IPS DF 19.7 (cell line): ENCODE measurements at places on chromosomes 2 and 18.

DNA sequence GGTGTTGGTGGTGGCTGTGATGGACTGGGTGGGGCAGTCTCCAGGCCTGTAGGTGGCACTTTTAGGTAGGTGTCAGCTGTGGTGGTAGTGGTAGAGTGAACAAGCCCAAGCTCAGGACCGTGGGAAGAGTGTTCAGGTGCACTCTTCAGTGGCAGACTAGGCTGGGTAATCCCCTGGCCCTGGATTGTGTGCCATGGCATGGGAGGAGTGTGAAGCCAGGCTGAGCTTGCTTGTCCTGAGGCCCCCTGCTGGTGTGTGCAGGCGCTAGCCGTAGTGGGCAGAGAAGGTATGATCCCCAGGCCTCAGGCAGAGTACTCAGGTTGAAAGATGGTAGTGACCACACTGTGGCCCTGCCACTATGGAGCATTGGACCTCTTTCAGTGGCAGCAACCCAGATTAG is 850.3 kb downstream of the DSC3 start:
- DNase-seq = no peak

DNA sequence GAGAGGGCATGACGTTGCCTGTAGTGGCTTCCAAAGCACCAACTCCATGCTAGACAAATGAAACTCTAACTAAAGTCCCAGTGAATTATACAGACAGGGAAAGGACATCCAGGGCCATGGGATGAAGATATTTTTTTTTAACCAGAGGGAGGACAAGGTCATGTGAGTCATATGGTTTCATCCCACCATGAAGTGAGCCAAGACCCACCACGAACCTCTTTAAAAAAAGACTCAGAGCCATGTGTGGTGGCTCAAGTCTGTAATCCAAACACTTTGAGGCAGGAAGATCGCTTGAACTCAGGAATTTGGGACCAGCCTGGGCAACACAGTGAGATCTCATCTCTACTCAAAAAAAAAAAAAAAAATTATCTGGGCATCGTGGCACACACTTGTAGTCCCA is 115.2 kb downstream of the LIPG start:
- no peak for DNase-seq

- DNase-seq = no peak
Measured at GRCh38 chr2:15782009-15782751, 158.2 kb upstream of the MYCN start.

- no peak for DNase-seq
Measured at GRCh38 chr2:74357627-74358026, 14.4 kb upstream of the SLC4A5 start.

DNA sequence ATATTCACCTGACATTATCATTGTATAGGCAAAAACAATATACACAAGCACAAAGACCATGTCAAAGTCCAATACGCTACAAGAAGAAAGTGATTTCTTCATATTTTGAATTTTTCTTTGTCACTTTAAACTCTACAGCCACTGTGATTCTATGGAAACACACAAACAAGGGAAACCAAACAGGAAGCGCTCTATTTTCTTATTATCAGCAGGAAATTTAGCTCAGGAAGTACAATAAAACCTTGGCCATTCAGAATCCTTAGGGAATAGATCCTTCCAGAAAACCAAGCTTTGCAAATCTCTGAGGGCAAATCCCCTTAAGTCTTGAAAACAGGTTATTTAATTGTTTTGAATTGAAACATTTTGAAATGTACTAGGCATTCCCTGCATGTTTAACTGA is 336.2 kb downstream of the EPHA4 start:
- no peak for DNase-seq

GRCh38 chr2:23614701-23615100 is 229.7 kb downstream of the KLHL29 start:
- DNase-seq = no peak

DNA sequence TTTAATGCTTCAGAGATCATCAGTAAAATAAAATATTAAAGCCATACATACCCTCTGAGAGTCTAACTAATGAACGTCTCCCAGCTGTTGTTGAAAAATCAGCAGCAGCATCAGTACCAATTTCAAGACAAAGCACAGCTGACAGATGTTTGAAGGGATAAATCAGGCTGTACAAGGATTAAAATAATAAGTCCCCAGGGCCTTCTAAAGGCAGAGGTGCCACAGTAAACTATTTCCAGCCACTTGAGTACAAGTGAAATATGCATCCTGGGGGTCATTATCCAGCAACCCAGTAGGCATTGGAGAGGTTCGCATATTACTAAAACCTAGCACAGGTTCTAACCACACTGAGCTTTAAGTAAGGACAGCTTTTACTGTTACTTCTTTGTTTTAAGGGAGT is 76.9 kb downstream of the NXPH2 start:
- DNase-seq = no peak

GRCh38 chr18:38241216-38241615 is 675.6 kb upstream of the CELF4 start:
- no peak for DNase-seq

GRCh38 chr2:119486196-119486827 is 38.0 kb downstream of the SCTR start:
- DNase-seq = no peak

DNA sequence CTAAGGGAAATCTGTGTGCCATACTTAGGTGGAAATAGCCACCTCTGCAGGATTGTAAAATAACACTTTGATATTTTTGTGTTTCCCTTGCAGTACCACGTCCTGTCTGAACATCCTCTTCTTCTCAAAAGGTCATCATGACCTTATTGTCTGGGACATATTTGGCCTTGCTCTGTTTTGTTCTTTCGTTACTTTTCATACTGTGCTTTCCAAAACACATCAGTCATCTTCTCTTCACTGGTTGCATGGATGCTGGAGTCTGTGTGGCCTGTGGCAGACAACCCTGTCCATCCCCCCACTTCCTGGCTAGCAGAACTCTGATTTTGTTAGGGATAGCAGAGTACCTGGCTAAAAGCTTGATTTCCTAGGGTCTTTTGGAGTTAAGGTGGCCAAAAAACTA is 9.4 kb upstream of the GREB1 start:
- DNase-seq = no peak

DNA sequence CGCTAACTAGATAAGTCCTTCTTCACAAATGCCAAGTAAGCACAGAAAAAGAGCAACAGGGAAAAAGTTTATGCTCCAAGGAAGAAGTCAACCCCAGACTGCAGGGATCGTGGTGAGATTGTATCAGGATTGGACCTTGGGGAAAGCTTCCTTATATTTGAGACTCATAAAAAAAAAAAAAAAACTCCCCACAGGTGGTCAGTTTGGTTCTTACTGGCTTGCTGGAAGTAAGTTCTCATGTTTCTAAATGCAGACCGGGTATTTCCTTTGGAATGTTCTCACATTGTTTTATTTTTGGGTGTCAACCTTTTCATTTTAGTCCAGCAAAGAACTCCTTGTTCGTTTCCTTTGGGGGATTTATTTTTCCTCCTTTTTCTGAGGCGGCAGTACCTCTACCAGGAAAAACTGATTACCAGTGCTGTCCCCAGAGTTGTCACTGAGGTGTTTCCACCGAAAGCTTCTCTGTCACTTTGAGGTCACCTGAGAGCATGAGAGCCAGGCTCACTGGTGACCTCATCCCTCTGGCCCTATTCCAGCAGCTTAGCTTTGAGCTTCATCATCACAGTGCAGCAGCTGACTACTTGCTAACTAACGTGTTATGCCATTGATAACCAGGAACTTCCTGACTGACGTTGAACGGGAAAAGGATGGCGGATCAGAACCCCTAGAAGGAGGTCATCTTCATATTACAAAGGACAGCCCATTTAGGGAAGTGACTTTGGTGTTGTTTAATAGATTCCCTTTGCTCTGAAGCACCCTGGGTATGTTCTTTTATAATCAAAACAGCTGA is 16.8 kb upstream of the ATP8B1 start:
- DNase-seq = no peak

DNA sequence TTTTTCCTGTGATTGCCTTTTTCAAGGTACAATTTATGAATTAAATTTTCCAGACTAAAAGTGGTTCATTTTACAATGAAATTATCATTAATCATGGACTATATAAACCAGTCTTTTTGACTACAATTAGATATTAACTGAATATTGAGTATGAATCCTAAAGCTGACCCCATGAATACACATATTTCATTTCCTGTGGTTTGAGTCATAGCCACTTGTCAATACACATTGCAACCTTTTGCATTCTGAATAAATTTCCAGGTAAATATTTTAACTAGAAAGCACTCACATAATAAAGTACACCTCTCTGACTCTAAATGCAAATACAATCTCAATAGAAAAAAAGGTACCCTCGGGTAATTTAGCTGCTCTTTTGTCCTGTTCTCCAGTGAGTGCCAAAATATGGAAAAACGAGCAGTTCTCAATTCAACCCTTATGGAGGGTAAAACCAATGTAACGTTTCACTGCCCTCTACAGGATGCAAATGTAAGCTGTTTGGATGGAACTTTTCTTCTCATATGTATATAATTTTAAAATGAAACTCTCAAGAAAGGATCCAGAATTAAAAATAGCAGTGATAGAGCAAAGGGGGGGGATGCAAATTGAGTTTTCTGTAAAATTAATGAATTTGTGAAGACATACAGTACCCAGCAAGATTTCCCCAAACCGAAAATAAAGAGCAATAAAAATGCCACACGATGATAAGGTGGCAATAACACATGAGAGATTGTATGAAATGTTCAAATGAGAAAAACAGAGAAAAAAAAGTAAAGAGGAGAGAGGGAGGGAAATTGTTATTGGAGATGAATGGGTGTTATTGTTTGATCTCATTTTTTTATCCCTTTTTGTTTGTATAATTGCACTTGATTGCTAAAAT is 1795.7 kb upstream of the PIK3C3 start:
- DNase-seq = no peak

GRCh38 chr18:9239720-9240119 is 94.9 kb upstream of the TWSG1 start:
- DNase-seq = no peak

- DNase-seq = no peak
Measured at GRCh38 chr2:102737431-102737830, 24.4 kb upstream of the TMEM182 start.

DNA sequence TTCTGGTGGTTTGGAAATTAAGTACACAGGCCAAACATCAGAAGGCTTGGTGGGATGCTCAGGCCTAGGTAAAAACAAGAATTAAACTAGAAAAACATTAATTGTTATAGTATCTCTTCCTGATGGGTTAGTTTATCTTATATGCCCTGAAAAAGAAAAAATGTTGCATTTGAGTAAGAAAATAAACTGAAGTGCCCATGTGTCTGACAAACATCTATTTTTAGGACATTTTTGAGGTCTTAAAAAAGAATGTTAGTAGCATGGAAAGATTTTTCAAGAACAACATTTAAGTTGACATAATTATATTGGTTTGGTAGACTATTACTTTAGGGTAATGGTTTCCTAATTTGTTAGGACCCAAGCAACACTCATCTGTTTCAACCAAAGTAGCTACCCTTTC is 140.1 kb upstream of the RND3 start:
- no peak for DNase-seq

DNA sequence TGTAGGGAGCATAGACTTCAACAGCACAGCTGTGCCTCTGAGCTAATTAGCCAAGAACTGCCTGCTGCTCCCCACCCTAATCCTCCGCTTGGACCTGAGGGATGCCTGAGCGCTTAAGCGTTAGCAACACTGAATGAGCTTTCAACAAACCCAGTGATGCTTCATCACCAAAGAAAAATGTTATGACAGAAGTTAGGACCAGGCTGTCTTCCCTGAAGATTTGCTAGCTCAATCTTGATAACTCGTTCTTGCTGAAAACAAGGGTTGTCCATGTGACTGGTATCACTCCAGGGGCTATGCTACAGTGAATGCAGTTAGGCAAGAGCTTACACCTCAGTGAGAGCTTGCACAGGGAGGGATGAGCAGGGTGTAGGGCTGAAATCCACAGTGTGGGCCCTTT is 190.7 kb upstream of the SIX2 start:
- no peak for DNase-seq

DNA sequence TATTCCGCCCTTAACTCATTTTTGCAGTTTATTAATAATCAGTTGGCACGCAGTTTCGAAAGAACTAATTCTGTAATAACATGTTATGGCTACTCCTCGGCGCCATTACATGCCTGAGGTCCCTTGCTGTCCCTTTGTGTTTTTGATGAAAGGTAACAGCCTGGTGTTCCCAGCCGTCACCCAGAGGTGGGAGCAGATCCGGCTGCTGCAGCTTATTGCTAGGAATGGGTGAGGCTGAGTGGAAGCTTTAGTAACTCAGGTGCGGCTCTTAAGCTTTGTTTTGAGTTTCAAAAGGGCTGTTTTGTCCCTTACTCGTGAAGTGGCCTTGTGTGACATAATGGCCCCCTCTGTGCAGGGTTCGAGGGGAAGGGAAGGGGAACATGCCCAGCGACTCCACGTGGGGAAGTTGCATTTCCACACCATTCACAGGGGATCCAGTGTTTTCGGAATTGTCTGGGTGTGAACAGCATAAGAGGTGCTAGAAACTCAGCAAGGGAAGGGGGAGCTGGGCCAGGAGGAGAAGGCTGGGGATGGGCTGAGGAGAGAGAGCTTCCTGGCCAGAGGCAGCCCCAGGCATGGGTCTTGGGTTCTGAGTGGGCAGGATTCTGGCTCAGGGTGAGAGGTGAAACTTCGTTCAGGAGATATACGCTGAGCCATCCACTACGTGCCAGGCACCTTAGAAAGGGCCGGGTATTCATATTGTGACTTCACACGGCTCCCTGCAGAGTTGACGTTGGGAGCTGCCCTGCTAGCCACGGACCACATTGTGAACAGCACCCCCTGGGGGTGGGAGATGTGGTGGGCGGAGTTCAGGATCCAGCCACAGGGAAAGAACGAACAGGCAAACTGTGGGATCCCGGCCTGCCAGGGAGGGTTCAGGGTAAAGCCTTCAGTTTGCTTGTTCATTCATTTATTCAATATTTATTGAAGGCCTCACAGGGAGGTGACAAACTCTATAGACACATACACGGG is 84.4 kb downstream of the TGOLN2 start:
- no peak for DNase-seq

DNA sequence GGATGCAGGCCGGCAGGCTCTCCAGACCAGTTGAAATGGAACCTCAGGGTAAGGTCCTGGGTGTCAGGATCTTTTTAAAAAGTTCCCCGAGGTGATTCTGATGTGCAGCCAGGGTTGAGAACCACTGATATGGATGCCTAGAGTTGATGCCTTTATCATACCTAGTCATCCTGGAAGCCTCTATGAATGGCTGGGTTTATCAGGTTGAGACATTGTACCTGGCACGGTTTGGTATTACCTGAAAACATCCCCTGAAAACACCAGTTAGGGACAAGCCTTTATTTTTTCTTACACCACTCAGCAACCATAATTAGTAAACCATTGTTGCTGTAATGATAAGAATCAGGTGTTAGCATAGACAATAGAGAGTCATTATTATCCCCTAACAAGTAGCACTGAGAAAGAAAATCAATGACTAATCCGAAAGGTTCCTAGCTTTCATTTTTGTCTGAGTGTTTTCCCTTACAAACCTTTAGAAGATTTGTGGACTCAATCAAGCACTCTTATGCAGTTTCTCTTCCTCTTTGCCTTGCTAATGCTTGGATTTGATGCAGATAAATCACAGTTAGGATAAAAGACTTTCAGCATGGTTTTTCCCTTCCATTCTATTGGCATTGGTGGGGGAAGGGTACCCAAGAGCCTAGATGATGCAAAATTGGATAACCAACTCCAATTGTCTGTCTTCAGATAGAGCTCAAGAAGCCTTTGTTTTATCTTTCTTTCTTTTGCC is 116.5 kb upstream of the LYPD6 start:
- DNase-seq = no peak
